ENCODE measurements at places on chromosomes 5 and 9.
A peak's percentile ranks its signal among the peaks of the same experiment; 100 is the strongest.

GRCh38 chr9:85414390-85414789, 327.4 kb downstream of the AGTPBP1 start:
- DNase-seq, result no peak

GRCh38 chr5:127210042-127210441, 80.6 kb upstream of the MEGF10 start:
- no peak for DNase-seq

GRCh38 chr9:27394154-27394825, 97.3 kb upstream of the EQTN start:
- DNase-seq, result no peak

- DNase-seq, result no peak
Observed at GRCh38 chr5:67182301-67182790, 14.3 kb downstream of the CD180 start.

DNA sequence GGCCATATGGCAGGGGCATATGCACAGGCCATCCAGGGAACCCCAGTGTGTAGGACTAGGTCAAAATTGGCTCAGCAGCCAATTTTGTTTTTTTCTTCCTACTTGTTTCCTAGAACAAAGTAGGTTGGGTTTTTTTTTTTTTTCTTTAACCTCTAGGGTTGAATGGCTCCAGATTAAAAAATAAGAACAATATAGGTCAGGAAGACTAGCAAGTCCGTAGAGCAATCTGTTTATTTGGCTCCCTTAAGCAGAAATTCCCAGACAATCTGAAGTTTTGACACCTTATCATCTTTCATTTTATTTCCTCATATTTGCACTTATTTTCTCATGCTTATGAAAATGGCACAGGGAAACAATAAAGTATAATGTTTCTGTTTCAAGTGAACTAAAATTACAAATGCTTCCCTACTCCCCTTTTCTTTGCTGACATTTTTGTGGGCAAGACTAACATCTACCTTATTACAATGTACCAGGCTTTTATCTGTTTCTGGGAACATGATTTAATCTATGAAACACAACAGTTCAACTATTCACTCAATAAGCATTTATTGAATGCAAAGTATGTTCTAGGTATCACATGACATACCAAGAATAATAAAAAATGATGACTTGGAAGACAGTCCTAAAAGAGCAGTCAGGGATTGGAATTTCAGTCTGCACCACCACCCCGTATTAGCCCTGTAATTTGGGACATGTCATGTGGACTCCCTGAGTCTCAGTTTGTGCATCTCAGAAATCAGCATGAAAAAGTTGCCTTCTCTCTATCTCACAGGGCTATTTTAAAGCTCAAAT, 30.5 kb downstream of the TLR4 start:
- DNase-seq, result no peak

- DNase-seq, result no peak
Observed at GRCh38 chr5:142295960-142296860, 28.6 kb downstream of the SPRY4 start.

- no peak for DNase-seq
Observed at GRCh38 chr5:178993236-178993765, 1.8 kb downstream of the GRM6 start.

- peak; percentile 11 for DNase-seq
Observed at GRCh38 chr5:152549709-152550108, 144.6 kb upstream of the NMUR2 start.

- DNase-seq, result peak; percentile 70
Observed at GRCh38 chr5:157273131-157273556, 7.2 kb downstream of the CYFIP2 start.

DNA sequence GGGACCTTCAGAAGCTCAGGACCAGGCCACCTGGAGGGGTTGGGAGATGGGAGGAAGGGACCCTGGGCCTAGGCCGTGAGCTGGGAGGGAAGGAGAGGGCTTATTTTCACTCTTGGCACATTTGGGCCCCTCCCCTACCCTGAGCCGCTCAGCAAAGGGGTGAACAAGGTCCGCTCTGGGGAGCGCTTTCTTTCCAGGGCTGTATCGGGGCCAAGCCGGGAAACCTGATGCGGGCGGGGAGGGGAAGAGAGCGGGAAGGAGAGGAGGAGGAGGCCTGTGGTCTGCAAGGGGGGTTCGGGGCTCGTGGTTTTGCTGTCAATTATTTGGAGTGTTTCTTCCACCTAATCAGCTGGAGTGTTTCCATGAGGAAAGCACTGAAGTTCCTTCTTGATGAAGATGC, 62.7 kb upstream of the RXRA start:
- DNase-seq, result no peak

DNA sequence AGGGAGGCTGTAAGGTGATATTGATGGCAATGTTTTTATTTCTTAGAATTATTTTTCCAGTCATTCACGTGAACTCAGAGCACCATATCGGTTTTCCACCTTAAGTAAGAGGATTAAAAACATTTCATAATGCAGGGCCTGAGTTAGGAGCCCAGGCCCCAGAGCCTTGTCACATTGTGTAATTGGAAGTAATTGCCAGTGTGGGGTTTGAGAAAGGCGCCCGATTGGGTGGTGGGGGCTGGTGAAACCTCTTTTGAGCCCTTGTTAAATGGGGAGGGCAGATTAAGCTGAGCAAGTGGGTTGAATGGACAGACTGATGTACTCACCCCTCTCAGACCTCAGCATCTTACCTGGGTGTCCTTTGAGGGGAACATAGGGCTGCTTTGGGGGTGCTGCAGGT, 116.7 kb upstream of the PITX1 start:
- no peak for DNase-seq

GRCh38 chr9:111937781-111938426, 41.3 kb downstream of the UGCG start:
- peak; percentile 52 for DNase-seq

DNA sequence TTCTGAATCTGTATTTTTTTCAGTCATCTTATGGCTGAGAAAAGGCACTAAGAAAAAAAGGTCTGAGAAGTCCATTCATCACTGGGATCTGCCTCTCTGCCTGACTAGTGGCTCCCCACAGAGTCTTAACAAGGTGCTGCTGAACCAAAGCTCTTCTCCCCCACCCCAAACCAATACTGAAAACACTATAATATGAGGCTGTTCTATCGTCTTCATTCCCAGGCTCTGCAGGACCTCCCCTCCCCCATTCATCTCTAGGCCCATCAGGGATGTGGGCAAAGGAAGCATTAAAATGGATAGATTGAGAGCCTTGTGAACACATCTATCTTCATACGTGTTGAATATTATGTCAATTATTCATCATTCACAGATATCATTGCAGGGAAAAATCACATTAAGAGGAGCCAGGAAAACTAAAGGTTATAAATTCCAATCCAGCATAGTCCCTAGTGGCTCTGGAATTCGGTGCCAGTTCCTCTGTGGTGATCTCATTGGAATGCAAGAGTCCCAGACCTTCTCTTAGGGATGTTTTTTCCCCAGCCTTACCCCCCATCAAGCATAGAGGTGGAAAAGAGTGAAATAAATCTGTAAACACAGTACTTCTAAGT, 44.3 kb upstream of the GPR151 start:
- DNase-seq, result no peak

- no peak for DNase-seq
Observed at GRCh38 chr9:135440620-135441019, 39.0 kb upstream of the PPP1R26 start.

DNA sequence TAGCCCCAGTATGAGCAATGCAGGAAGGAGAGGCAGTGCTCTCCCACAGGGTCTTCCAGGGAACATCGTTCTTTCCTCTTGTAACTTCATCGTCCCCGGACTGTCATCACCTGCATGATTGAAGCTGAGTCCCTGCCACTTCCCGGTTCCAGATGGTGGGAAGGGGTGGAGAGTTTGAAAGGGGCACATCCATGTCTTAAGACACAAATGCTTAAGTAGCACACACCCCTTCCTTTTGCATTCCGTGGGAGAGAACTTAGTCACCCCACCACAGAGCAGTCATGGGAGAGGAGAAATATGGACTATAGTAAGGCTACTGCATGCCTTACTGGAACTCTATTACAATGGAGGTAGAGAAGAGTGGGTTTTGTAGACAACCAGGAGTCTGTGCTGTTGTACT, 165.3 kb upstream of the GAS1 start:
- no peak for DNase-seq

DNA sequence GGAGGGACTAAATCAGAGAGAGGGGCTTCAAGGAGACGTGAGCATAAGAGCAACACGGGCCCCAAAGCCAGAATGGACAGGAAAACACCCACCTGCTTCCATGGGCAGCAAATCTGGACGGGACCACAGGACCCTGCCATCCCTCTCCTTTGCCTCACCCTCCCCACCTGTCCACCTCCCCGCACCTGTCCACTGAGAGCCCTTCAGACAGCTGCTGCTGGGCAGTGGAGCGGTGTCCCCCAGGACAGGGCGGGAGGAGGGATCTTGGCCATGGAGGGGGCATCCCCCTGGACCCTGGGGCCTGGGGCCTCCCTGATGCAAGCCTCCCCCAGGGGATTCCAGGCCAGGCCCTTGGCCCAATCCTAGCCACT, 2.6 kb downstream of the CCDC183 start:
- no peak for DNase-seq

- no peak for DNase-seq
Observed at GRCh38 chr5:137688210-137688840, 47.6 kb downstream of the KLHL3 start.

GRCh38 chr5:157732596-157733262, 1.5 kb downstream of the THG1L start:
- no peak for DNase-seq

GRCh38 chr5:90306613-90307012, 102.9 kb downstream of the CETN3 start:
- DNase-seq, result no peak

DNA sequence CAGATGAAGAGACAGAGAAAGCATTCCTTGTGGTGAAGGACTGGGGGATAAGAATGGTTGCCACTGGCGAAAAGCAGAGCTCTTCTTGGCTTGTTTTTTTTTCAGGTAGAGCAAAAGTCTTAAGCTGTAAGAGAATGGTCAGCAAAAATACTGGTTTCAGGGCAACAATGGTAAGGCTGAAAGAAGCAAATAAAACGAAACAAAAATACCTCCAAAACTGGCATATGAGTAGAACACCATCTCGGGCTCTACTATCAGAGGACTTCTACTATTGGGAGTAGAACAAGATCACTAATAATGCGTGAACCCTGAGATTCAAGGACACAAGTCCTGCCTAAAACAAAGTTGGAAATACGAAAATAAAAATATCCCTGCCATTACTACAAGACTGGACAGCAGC, 1823.2 kb upstream of the CDH6 start:
- no peak for DNase-seq

Data from GM06990 (cell line).